NCI-H446 (cell line): ENCODE measurements at places on chromosomes 11 and 22.

- no peak for DNase-seq
These were observed 141.6 kb downstream of the TRPC6 start for GRCh38 chr11:101442171-101442570.

DNA sequence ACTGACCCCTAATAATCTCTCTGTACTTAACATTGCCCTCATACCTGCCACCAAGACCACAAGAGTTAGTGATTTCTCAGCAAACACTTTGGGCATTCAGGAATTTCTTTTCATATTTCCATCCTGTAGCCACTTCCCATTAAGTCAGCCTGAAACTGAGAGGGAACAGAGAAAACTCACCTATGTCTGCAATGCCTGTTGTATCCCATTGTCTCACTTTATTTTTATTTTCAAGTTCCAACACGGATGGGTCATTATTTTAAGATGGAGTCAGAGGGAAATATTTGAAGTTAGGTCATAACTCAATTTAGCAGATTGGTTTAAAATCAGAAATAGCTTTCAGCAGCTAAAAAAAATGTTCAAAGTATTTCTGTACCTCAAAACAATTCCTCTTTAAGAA, 937.8 kb upstream of the CHORDC1 start:
- no peak for DNase-seq

GRCh38 chr11:121890946-121891515, 225.0 kb downstream of the BLID start:
- no peak for DNase-seq

- no peak for DNase-seq
These were observed 18.1 kb downstream of the SMARCB1 start for GRCh38 chr22:23804781-23805291.

- peak; percentile 52 for DNase-seq
These were observed 27.5 kb upstream of the MTNR1B start for GRCh38 chr11:92941676-92942571.
